ENCODE measurements at places on chromosomes 1 and 21.

DNA sequence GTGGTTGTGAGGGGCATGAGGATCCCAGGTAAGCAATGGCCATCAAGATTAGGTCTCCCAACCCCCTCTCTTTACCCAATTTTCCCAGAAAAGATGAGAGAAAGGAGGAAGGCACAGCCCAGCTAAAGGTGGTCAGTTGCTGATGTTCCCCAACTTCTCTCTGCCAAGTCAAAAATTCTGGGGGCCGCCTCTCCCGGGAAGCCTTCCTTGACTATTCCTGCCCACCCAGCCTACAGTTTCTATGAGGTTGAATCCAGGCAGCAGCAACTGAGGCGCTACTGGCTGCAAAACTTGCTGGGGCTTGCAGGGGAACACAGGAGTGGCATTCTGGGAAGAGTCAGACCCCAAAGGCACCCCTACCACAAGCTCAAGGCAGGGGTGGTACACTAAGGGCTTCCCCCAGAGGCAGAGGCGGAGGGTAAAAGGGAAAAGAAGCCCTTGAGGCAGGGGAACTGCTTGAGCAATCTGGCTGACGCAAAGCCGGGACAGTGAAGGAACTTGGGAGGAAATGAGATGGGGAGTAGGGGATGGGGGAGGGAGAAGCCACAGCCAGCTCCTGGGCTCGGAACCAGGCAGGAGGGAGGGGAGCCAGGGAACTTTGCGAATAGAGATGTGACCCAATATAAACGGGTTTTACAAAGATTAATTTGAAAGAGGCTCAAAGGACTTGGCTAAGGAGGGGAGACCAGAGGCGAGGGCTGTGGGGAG, 31.2 kb downstream of the SDC3 start:
- DNase-seq = no peak

GRCh38 chr1:39729030-39729429, 9.7 kb upstream of the PPIE start:
- no peak for DNase-seq

- DNase-seq = no peak
Observed at GRCh38 chr21:15743593-15743992, 13.8 kb downstream of the USP25 start.

DNA sequence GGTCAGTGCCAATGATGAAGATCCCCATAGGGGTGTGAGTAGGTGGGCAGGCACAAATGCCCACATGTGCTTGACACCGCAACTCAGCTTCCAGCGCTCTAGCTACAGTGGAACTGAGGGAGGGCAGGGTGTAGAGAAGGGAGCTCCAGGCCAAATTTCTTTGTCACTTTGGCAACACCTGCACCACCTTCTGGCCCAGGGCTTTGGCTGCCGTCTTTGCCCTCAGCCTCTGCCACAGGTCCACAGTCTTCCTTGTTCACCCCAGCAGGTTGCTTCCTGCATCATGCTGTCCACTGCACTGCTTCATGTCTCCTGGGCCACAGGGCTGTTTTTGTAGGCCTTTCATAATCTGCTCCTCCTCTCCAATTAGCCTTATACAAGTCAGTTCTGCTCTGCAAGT, 20.4 kb upstream of the FMOD start:
- DNase-seq = no peak

DNA sequence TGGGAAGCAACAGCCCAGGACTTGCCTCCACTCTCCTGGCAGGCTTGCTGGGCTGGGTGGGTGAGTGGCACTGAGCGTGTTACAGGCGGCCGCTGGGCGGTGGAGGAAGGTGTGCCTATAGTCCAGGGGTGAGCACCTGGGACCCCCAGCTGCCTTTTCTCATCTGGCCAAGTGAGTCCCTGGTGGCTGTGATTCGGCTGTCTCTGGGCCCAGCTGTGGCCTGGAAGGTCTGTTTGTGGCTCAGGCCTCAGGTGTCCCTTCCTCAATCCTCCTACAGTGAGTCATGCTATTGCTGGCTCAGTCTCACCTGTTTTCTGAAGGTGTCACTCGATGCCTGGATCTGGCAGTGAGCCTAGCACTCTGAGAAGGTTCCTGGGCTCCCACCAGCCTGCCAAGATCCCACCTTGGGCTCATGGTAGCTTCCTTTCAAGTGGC, 564.2 kb downstream of the PTPRU start:
- DNase-seq = no peak

GRCh38 chr1:153344718-153345025, 4.0 kb downstream of the PGLYRP4 start:
- DNase-seq = no peak

Data from CD4-positive, alpha-beta T cell treated with Interleukin-10 for 1 hour (primary cell).